ENCODE measurements at places on chromosomes 16 and 17.

GRCh38 chr16:1175566-1176279, 22.8 kb downstream of the CACNA1H start:
- DNase-seq = no peak

- DNase-seq = no peak
Observed at GRCh38 chr16:73033271-73033998, 14.5 kb downstream of the ZFHX3 start.

DNA sequence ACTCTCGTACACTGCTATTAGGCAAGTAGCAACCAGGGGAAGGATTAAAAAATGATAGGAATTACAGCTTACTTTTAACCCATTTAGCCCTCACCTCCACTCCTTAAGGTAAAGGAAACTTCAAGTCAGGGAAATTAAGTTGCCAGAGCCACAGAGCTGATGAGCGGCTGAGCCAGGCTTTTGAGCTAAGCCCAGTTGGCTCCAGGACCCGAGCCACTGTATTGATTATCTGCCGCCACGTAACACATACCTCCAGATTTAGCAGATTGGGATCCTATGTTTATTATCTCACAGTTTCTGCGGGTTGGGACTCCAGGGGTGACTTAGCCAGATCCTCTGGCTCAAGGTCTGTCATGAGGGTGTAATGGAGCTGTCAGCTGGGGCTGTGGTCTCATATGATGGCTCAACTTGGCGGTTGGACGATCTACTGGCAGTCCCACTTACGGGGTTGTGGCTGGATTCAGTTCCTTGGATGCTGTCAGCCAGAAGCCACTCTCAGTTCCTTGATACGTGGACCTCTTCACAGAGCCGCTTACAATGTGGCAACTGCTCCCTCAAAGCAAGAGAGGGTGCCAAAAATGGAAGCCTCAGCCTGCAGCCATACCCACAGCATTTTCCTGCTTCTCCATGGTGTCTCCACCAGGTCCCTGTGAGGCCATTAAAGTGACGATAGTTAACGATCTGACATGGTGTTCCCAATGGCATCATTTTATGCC, 57.3 kb downstream of the TMEM186 start:
- DNase-seq = no peak

GRCh38 chr17:40129498-40129897, 7.7 kb downstream of the MSL1 start:
- no peak for DNase-seq

DNA sequence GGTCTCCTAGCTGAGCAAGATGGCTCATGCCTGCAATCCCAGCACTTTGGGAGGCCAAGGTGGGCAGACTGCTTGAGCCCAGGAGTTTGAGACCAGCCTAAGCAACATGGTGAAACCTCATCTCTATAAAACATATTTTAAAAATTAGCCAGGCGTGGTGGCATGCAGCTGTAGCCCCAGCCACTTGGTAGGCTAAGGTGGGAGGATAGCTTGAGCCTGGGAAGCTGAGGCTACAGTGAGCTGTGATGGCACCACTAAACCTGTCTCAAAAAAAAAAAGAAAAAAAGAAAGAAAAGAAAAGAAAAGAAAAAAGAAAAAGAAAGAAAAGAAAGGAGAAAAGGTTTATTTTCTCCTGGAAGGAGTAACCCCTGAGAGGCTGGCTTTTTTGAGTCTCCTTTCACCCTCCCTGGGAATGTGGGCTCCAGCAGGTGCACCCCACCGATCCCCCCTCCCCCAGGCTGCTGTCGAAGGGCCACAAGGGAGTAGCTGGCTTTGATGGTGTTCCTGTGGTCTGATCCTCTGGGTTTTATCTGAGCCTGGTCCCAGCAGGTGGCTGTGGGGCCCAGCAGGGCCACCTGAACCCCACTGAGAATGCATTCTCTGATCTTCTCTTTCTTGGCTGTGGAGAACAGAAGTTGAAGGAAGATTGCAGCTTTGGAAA, 29.9 kb upstream of the TNRC6C start:
- DNase-seq = no peak

DNA sequence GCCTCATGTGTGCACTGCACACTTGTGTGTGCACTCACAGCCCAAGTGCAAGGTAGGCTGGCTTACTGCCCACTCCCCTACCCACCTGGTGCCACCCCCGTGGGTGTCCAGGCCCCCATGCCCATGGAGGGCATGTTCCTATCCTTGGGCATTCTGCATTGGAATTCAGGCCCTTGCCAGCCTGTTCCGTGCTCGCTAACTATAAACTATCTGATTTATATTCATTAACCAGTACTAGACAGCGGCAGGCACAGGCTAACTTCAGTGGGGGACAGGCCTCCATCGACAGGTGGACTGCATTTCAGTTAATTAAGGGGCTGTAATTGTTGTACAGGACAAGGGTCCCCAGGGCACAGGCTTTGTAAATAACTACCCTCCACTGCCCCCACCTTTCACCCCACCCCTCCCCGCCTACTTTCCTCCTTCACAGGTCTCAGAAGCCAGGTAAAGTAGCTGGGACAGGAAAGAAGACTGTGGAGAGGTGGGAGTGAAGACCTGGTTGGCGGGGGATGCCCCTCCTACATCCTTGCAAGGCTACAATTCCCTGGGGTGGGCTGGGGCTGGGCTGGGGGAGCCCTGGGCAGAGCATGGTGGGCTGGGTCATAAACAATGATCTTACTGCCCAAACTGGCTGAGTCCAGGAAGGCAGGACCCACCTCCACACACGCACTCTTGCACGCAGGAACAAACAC, 119.0 kb upstream of the LHX1 start:
- no peak for DNase-seq

DNA sequence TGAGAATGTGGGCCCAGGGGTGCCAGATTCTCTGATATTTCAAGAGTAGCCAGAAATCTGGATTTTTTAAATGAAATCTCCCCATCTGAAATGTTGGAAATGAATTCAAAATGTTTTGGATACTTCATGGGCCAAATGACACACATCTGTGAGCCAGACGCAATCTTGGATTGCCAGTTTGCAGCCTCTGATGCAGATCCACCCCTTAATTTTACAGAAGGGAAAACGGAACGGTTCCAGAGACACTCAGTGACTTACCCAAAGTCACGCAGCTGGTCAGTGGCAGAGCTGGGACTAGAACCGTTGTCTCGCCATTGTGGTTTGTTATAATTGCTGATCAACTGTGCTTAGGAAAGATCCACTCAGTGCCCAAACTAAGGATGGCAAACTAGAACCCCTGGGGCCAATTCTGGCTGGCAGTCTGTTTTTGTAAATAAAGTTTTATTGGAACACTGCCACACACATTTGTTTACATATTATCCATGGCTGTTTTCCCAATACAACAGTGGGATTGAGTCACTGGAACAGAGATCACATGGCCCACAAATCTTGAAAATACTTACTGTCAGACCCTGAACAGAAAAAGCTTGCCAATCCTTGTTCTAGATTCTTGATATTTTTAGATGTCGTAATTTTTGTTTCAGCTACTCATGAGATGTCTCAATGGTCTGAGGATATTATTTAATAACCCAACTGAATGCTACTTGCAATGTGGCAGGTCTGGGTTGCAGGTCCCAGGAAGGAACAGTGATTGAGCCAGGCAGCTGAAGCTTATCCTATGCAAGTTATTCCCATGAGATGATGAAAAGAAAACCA, 143.8 kb downstream of the AXIN2 start:
- no peak for DNase-seq

GRCh38 chr17:78450696-78451345, 72.4 kb downstream of the PGS1 start:
- DNase-seq = no peak

DNA sequence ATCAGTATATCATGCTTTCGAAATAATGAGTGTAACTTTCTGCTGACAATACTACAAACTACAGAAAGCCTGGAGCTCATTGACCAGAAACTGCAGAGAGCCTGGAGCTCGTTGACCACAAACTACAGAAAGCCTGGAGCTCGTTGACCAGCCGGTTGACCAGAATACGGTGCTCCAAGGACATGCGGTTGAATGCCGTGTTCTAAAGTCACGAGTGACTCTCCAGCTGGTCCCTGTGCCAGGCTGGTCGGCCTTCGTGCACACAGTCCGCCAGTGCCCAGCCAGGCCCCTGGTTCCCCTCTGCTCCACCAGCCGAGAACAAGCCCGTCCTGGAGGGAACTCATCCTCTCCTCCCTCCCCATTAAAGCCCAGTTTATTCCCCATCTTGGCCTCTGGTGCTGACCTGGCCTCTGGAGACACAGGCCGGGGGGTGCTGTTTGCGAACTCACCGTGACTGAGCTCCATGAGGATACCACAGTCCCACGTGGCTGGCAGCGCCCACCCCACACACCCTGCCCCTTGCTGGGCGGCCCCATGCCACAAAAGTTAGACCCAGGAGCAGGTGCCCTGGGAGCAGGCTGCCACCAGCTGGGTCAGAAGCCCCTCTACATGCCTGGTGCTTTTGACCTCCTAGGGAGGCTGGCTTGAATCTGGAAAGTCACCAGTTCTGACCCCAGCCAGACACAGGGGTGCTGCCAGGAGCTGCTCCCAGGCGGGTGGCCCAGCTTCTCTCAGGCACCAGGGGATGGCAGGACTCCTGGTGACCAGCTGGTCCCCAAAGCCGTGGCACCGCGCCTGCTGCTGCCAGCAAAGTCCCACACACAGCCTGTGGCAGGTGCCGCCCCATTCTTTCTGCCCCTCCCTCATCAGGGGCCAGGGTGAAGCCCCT, 15.5 kb upstream of the CDH15 start:
- no peak for DNase-seq

- no peak for DNase-seq
Observed at GRCh38 chr17:81841866-81842265, 7.0 kb upstream of the PPP1R27 start.

DNA sequence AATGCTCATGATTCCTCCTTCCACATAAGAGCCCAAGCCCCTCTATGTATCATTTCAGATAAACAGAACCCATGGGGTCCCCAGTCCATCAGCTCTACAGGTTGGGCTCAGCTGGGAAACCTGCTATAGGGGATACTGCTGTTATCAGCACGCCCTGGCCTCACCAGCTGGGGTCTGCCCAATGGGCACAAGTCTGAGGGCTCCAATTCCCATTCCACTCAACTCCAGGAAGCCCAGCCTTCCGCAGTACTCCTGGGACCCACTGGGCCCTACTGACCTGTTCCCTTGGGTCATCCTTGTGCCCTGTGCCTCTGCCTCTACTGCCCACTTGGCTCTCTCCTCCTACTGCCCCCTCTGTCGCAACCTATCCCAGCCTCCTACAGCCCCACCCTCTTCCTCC, 16.2 kb upstream of the XYLT2 start:
- no peak for DNase-seq

- no peak for DNase-seq
Observed at GRCh38 chr17:29196769-29197515, 16.7 kb upstream of the MYO18A start.

DNA sequence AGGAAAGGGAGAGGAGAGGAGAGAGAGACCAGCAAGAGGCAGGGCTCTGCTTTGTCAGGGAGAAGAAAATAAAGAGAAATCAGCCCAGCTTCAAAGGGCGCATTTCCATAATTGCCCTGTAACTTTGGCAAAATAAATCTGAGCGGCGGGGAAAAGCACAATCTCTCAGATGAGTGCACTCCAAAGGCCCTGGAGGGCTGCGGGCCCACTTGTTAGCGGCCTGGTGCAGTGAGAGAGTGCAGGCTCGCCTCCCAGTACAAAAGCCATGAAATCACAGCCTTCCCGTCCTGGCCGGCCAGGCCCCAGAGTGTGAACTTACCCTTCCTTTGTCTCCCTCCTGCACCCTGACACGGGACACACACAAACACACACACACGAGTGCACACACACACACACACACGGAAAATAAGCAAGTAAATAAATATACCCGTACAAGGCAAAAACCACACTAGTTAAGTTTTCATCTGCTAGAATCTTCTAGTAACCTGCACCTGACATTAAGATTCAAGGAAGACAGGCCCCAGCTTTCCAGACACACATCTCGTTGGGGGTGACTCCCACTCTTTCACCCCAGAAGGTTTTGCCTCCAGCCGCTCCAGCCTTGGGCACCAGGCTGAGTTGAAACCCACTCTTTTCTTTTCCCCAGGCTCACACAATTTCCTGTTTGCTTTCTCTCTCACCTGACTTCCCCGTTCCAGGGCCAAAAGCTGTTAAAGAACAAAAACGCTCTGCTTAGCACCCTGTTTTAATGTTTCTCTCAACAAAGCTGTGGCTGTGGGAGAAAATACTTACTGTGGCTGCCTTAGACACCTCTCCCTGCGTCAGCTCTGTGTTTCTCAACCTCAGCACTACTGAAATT, 8.5 kb downstream of the IRX3 start:
- no peak for DNase-seq

GRCh38 chr17:82065193-82065637, 389 bp downstream of the DUS1L start:
- DNase-seq = no peak

- peak; percentile 95 for DNase-seq
Observed at GRCh38 chr16:75305364-75306098, 54.1 kb upstream of the BCAR1 start.

GRCh38 chr16:57689762-57690558, 4.6 kb upstream of the DRC7 start:
- DNase-seq = peak; percentile 64

GRCh38 chr17:70123193-70123592, 46.1 kb upstream of the KCNJ2 start:
- DNase-seq = no peak
